ENCODE measurements at places on chromosomes 13 and 19.
A peak's percentile ranks its signal among the peaks of the same experiment; 100 is the strongest.

- DNase-seq: no peak
Observed at GRCh38 chr19:9580728-9581127, 3.6 kb downstream of the ZNF121 start.

GRCh38 chr19:3479177-3479833, 1.0 kb downstream of the SMIM24 start:
- DNase-seq: no peak

GRCh38 chr13:103810026-103810425, 743.8 kb upstream of the SLC10A2 start:
- no peak for DNase-seq

GRCh38 chr13:39684531-39685137, 29.2 kb downstream of the COG6 start:
- no peak for DNase-seq

DNA sequence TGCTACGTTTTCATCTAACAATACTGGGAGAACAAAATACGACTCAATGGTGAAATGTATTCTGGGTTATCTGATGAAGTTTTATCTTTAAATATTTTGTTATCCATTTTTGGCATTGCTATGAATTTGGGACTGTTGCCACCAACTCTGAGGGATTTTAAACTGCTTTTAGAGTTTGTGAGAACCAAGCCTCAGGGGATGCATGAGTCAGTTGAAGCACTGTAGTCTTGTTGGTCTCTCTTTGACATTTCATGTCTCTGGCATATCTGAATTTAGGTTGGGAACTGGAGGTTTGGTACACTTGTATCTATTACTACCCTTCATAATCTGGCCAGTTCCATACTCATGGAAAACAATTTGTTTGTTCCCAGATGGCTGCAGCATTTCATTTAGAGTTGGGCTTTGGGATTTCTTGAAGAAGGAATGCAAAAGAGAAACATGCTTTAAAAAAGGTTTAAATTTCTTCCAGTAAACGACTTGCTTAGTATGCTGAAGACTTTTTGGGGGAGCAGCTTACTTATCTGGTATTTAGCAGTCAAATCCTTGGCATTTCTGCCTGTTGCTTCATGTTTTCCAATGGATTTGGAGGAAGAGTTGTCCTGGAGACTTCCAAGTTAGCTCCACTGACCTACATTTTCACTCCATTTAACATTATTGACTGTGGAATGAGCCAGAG, 28.9 kb downstream of the ARHGEF7 start:
- no peak for DNase-seq

GRCh38 chr13:46575818-46576221, 22.9 kb downstream of the LRCH1 start:
- no peak for DNase-seq

GRCh38 chr19:49677901-49678674, 1.0 kb downstream of the PRMT1 start:
- peak; percentile 90 for DNase-seq

- no peak for DNase-seq
Observed at GRCh38 chr13:24083141-24083540, 77.4 kb upstream of the SPATA13 start.

- no peak for DNase-seq
Observed at GRCh38 chr13:99590519-99591011, 89.3 kb downstream of the TM9SF2 start.

GRCh38 chr19:33208904-33209849, 15.0 kb downstream of the LRP3 start:
- DNase-seq: no peak

GRCh38 chr19:30710721-30711120, 338.5 kb downstream of the ZNF536 start:
- DNase-seq: no peak

- no peak for DNase-seq
Observed at GRCh38 chr19:45954156-45954555, 19.5 kb downstream of the NOVA2 start.

DNA sequence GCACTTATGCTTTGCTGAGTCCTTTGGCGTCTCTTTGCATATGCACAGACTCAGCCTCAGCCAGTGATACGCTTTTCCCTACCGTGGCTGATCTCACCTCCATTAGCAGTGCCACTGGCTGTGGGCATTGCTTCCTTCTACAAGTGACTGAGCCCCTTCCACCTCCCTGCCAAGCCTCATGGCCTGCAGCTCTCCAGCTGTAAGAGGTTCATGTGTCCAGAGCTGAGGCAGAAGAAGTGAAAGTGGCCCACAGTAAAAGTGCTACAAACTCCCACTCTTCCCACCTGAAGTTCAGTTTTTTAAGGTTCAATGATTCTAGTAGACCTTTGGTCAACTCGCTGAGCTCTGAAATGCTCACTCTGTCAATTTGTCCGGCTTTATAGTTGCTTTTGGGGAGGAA, 44.7 kb downstream of the SMARCA4 start:
- no peak for DNase-seq

DNA sequence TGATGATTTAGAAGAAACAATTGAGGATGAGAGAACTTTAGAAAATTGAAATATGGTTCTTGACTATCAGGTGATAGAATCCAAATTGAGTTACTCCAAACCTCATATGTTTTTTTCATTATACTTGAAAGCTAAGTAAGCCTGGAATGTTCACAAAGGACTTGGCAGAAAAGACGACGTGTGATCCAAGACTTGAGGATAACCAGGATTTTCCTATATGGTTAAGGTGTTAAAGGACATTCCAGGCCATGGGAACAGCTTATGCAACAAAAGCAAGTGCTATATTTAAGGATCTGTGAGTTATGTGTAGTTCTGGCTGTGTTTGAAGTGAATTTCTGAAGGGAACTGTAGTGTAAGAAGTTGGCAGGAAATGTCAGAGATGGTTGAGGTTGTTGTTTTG, 52.5 kb downstream of the SLITRK1 start:
- DNase-seq: no peak

- no peak for DNase-seq
Observed at GRCh38 chr13:83221813-83222241, 660.4 kb downstream of the SLITRK1 start.

DNA sequence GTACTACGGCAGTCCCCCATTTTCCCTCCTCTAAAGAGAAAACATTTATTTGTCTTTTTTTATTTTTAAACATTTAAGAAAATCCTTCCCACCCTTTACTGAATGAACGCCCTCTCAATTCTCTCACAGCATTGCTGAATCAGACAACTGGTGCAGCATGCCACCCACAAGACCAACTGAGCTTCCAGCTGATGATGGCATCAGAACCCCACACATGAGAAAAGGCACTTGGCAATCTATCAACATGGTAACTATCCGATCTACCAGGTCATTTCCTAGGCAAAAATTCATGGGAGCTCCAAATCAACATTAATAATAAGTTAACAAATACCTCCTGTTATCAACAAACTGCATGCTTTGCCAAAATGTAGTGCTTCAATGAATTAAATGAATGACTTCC, 43.1 kb downstream of the LHFPL6 start:
- no peak for DNase-seq

GRCh38 chr19:46546194-46546896, 50.7 kb upstream of the PNMA8B start:
- peak; percentile 72 for DNase-seq

- DNase-seq: no peak
Observed at GRCh38 chr13:75739244-75739868, 103.2 kb downstream of the LMO7 start.

DNA sequence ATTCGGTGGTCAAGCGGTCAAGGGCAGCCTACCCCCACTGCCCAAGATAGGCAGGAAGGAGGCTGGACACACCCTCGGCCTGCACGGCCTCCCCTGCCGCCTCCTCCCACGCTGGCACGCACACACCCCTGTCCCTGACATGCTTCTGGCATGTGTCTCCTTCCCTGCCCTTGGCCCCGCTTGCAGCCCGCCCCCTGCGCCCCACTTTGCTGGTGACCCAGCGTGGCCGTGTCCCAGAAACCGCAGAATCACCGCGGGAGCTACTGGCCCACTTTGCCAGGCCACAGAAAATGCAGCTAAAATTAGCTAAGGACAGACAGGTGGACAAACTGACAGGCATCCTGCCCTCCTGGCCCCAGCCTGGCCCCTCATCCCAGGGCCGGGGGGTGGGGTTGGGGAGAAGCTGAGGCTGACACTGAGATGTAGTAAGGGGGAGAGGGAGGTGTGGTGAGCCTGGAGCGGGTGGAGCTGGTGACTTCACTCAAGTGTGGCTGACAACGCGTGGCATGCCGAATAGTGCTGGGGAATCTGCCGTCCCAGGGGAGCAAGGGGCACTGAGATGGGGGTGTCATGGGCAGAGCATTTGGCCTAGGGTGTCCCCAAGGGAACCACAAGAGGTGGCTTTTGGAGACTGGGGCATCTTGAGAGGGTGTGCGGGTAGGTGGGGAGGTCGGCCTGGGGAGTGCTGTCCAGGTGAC, 2.4 kb downstream of the SHANK1 start:
- no peak for DNase-seq

DNA sequence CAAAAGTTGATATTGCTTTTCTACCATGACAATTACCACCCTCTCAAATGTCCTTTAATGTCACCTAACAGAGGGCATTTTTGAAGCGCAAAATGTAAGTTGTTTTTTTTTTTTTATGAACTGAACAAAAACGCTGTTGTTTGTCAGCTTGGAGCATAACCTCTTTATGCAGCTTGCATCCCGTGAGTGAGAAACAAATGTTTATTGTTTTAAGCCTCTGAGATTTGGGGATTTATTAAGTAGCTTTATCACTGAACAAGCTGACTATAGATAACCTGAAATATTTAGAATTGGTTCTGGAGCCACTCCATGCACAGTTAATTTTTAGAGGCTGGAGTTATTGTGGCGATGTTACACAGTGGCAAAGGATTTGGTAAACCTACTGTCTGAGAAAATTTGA, 80.1 kb upstream of the ATXN8OS start:
- DNase-seq: no peak

DNA sequence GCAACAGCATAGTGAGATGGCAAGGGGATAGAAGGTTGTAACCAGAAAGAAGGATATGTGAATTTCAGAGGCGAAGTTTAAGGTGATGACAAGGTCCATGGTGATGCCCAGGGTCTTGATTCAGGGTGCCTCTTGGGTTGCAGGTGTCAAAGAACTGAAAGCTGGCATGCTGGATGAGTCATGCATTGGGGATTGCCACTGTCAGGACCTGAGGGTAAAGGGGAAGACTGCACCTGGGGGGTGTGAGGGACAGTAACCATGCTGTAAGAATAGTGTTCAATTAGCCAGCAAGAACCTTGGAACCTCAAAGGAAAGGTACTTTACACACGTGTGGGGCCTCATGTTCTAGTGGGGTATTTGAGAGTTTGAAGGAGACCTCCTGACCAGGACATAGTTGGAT, 279.6 kb downstream of the SLC7A1 start:
- DNase-seq: no peak

- peak; percentile 65 for DNase-seq
Observed at GRCh38 chr13:45847554-45848224, 3.9 kb downstream of the SIAH3 start.

DNA sequence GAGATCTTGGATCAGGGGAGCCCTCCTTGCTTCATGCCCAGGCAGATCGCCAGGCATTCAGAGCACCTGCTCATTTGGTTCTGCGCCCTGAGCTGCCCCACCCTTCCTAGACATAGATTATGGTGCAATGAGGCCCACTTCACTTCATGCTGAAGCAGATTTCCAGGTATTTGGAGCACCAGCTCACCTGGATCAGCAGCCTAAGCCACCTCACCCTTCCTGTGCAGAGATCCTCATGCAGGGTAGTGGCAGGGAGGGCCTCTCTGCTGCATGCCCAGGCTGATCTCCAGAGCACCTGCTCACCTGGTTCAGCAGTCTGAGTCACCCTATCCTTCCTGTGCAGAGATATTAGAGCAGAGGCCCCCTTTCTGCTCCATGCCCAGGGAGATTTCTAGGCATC, 1966.1 kb downstream of the PCDH9 start:
- no peak for DNase-seq

DNA sequence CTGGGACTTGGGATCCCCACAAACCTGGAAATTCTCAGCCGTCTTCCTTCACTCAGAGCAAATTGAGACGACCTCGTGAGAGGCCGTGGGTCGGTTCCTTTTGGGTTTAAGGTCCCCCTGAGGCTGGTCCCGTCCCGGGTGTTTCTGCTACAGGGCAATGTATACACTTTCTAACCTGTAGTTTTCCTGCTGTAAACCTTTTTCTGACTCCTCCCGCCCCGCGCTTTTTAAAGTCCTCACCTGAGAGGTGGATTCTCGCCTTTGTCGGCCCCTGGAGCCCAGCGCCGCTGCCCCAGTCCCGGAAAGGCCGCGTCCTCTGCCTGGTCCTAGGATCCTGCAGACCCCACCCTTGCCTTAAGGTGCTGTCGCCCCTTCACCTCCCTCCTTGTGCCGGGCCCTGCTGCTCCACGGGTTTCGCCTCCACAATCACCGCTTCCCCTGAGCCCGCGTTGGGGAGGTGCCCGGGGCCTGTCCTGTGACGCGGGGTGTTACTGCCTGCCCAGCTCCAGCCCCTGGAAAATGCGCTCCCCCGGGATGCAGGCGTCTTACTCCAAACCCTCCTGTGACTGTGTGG, 391 bp downstream of the ZNF761 start:
- DNase-seq: no peak

- no peak for DNase-seq
Observed at GRCh38 chr19:30168760-30169159, 203.4 kb upstream of the ZNF536 start.

GRCh38 chr13:94462670-94463069, 16.8 kb downstream of the DCT start:
- DNase-seq: no peak

DNA sequence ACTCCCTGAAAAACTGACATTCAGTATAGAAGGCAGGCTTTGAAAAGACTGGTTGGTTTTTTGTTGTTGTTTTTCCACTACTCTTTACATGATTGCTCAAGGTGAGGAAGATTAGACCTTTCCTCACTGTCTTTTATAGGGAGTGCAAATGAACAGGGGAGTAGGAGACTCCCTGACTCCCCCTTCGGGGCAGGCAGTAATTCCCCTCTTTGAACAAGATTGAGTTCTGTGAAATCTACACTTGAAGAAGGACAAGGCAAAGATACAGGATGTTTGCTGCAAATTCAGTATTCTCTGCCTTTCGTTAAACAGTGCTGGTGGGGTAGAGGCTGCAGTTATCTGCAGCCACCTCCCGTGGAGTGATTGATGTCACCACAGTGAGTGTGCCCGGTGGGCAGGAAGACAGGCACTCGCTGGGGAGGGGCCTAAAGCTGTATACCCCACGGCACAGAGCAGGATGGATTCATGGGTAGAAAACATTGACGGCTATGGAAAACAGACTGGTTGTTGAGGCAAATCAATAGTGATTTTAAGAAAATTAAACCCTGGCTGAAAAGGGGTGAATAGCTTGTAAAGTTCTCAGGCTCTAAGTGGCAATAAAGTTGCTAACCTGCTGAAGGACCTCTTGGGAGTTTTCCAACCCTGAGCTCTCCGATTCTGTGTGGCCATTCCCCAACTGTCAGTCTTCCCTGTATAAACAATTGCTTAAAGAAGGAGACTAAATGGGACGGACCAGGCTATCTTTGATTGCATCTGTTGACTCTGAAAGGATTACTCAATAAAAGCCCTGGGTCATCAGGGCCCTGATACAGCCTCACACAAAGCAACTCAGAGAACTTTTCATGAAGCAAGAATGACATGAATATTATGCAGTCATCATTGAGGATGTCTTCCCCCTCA, 308.3 kb downstream of the TBC1D4 start:
- no peak for DNase-seq

GRCh38 chr13:98765996-98766519, 13.6 kb upstream of the SLC15A1 start:
- no peak for DNase-seq

GRCh38 chr13:109810761-109811510, 24.6 kb upstream of the IRS2 start:
- no peak for DNase-seq

All from Peyer's patch (tissue), 4 donors.